ENCODE measurements at places on chromosomes 11 and 22. TPM values are rescaled to one million over a fixed set of nuclear protein-coding genes. Genes with fewer than 3 reads are reported as not detected.

DNA sequence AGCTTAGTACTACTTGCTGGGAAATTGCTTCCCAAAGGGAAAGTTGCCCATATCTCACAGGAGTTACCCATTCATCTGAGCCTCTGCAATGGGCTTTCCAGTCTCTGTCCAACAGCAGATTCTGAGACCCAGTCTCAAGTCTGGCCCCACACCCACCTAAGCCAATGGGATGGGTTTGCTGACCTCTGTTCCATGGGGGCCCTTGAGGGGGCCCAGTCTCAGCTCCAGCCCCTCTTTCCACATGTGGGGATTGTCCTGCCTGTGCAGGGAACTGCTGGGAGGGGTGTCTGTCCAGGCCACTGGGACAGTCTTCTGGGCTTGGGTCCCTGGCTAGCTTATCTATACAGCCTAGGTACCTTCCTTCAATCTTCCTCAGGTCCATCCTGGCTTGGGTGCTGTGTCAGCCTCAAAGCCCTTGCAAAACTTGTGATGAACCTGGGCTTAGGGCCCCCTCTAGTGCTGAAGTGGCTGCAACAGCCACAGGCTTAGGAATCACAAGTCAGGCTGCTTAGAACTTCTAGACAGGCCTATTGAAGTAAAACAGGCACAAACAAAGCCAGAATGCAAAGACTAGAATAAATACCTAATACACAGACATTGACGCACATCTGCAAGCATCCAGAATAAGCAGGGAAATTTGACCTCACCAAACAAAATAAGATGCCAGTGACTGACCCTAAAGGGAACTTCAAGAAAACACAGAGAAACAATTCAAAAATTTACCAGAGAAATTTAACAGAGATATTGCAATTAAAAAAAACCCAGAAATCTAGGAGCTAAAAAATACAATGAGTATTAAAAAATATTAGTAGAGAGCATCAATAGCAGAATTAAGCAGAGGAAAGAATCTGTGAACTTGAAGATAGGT, 11.7 kb upstream of the PATL1 start:
- no peak for DNase-seq

GRCh38 chr22:31802575-31802974, 48.8 kb downstream of the DEPDC5 start:
- no peak for DNase-seq

- DNase-seq, result no peak
Measured at GRCh38 chr22:23137905-23138561, 3.8 kb downstream of the RSPH14 start.

GRCh38 chr11:29280452-29280851, 736.4 kb downstream of the KCNA4 start:
- DNase-seq, result no peak

- DNase-seq, result no peak
Measured at GRCh38 chr22:36606114-36606513, 77.1 kb upstream of the EIF3D start.

- DNase-seq, result no peak
Measured at GRCh38 chr22:45876136-45877035, 100.6 kb downstream of the WNT7B start.

DNA sequence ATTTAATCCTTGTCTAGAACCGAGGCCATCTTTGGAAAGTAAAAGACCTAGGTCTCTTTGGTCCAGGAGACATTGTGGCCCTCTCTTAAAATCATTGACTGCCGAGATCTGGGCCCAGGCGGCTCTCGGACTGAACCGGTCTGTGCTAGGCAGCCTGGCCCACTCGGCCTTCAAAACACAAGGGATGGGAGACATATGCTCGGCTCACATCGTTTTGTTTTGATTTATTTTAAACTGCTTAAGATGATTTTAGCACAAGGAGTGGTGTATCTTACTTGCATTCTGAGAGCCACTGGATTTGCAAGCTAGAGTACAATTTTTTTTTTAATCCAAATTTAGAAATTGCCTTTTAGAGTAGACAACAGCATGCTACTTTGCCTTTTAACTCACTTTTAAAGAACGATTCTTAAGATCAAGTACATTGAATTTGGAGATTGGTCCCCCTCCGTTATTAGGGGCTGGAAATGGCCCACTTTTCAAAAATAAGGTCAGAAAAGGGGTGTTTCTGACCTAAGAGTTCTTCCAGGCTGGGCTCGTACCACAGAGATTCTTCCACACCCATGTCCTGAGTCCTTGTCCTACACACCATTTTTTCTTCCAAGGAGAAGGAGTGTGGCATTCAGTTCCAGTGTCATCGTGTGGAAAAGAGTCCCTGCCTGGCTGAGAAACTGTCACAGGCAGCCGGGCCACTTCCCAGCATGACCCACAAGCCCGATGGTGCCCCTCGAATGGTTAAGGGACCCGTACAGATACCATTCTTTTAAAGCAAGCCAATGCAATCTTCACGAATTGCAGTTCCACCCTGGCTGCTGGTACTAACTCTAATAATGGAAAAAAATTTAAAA, 80.5 kb upstream of the WNT7B start:
- no peak for DNase-seq

DNA sequence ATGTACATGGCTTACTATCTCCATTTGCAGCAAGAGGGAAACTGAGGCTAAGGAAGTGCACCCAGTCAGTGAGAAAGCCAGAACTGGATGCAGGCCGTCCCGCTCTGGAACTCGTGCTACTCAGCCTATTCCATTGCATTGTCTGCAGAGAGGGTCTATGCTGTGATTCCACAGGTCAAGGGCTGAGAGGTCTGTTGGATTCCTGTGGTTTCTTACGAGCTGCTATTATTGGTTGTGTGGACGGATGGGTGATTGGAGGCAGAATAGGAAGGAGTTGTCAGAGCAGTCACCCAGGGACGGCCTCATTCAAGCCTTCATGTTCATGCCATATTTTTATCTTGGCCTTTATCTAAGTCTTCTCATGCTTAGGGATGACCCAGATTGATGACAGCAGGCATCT, 33.4 kb downstream of the SCGB1A1 start:
- DNase-seq, result no peak

DNA sequence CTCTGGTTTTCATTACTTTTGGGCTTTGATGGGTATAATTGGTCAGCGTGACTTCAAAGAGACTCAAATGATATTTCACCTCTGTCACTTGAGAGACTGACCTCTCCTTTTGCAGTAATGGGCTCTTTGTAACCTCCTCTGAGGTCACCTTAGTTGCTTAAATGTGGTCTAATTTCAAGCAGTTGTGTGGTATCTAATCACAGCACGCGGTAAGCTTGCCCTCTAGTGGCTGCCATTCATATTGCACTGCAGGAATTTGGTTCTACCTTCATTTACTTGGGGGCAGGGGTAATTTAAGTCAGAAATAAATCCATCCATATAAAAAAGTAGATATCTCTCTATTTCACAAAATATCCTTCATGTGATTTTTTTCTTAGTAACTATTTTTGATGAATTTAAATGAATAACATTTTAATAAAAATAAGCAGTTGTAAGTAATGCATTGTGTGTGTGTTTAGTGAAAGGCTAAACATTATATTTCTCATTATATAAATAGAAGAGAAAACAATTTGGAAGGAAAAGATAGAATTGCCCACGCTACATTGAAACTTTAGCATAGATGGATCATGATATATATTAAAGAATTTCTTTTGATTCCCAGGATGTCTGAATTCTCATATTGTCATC, 55.0 kb upstream of the ANO3 start:
- no peak for DNase-seq

DNA sequence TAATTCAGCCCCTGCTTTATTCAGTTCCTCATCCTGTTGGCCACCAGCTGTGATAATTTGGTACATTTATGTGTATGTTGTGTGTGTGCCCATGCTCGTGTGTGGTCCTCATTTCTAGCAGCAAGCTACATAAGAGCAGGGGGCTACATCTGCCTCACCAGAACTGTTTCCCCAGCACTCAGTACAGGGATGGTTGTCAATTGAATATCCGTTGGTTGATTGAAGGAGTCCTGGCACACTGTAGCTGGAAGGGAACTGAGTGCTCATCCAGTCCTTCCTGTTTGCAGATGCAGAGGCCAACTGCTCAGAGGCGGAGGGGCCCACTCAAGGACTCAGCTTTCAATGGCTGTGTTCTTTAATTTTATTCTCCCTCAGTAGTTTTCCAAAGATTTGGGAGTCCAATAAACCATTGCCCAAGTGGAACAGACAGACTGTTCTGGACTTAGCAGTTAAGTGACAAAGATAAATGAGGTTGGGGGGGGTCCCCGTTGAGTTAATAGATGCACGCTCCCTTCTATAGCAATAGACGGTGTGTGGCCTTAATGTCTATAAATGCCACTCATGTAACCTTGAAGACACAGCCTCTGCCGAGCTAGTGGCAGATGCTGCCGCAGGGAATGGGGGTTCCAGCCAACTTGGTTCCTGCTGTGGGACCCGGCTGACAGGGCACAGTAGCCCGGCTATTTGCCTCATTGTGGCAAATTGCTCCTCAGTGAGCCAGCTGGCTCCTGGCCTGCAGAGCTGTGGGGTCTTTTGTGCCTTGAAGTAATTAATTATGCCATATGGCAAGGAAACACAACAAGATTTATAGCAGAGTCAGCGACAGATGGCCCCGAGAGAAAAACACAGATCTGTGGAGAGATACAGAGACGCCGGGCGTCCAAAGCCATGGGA, 71.4 kb upstream of the GRK3 start:
- no peak for DNase-seq

- DNase-seq, result no peak
Measured at GRCh38 chr11:47378010-47378835, at the start of gene SPI1. TSS of gene SPI1 (minus strand) at chr11:47378547. CDS start at chr11:47378353, 194 bp downstream.

DNA sequence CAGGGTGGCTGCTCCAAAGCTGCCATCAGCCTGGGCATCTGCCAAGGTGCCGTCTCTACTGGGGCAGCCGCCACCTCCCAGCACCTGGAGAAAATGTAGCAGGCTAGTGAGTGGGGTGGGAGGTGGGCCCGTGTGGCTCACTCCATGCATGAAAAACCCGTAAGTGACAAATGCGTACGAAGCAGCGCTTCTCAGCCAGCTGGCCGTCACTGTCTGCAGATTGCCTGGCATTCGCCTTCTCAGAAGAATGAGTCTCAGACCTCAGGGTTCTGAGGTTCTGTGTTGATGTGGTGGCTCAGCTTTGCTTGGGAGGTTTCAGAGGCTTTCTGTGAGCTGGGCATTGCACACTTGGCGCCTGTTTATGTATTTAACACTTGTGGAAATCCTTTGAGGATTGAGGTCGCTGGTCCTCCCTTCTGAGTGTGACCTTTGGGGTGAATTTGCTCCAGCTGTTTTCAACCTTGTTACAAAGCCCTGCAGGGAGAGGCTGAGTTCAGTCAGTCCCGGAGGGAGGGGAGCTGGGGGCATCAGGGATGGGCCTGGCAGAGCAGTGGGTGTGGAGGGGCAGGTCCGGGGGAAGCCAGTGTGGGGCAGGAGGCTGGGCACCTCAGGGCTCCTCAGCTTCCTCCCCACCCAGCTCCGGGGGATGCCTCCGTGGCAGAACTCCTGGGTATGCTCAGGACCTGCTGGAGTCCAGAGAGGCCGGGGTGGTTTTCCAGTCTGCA, 977.0 kb downstream of the TBC1D22A start:
- DNase-seq, result no peak

GRCh38 chr11:100830978-100831732, 144.1 kb downstream of the ARHGAP42 start:
- DNase-seq, result no peak

DNA sequence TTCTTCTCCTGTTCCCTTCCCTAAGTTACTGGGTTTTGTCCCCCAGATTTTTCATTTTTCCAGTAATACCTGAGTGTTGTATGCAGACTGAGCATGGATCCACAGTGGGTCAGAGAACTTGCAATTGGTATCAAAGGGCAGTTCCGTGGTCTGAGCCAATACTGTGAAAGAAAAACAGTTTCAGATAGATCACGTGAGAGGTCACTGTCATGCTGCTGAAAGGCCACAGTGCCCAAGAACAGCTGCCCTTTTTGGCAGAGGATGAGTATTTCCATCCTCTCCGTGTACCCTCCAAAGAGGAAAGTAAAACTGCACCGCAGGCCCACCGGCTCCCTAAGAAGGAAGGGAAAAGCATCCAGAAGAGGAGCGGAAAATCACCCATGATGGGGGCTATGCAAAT, 73.0 kb upstream of the TBCEL start:
- DNase-seq, result no peak

- DNase-seq, result no peak
Measured at GRCh38 chr11:5423131-5423530, 1.2 kb downstream of the OR51Q1 start.

DNA sequence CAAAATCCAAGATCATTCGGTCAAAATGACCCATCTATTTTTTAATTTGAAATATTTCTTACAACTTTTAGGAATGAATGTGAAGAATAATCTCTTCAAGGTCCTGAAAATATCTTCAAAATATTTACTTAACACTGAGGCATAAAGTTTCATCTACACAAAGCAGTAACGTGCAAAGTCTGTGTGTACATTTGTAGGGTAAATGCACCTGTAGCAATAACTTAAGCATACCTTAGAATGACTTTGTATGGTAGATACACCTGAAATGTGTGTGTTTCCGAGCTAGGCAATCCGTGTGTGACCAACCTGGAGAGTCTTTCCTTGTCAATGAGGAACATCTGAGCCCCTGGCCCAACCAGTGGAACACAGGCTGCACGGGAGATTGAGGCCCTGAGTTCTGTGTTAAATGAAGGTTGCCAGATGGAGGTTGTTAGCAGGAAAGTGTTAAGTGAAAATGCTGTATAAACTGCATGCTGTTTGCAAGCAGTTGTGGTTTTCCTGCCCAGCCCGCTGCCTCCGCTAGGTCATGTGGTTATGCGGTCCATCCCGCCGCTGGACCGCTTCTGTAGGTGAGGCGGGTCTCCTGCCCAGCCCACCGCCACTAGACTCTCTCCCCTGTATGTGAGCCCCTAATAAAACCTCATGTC, 7.6 kb upstream of the CTR9 start:
- no peak for DNase-seq

DNA sequence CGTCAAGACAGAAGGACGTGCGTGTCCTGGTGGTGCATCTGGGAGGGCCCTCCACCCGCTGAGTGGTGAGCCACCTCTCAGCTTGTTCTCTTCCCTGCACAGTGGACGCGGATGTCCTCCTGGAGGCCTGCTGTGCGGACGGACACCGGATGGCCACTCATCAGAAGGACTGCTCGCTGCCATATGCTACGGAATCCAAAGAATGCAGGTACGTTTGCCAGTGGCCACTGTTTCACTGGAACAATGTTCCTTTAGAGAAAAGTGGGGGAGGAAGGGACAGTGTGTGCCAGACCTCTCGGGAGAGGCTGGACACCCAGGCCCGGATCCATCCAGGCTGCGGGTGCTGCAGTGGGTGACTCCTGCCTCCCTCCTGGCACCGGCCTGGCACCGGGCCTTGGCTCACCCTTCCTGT, 15.9 kb downstream of the FBLN1 start:
- no peak for DNase-seq

DNA sequence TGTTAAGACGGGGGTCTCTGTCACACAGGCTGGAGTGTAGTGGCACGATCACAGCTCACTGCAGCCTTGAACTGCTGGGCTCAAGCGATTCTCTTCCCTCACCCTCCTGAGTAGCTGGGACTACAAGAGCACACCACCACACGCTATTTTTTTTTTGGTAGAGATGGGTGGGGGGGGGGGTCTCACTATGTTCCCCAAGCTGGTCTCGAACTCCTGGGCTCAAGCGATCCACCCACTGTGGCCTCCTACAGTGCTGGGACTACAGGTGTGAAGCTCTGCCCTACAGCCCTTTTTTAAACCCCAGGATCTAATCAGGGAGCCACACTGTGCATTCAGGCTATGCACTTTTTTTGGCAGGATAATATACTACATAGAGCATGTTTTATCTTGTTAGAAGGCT, 1.4 kb upstream of the DHCR7 start:
- DNase-seq, result no peak

Gene PHLDB1
- 64.2 TPM for total RNA-seq

Gene SMIM35
- total RNA-seq, result not detected

Gene MIOX
- total RNA-seq, result not detected
